ENCODE measurements at places on chromosomes 16 and 17.

DNA sequence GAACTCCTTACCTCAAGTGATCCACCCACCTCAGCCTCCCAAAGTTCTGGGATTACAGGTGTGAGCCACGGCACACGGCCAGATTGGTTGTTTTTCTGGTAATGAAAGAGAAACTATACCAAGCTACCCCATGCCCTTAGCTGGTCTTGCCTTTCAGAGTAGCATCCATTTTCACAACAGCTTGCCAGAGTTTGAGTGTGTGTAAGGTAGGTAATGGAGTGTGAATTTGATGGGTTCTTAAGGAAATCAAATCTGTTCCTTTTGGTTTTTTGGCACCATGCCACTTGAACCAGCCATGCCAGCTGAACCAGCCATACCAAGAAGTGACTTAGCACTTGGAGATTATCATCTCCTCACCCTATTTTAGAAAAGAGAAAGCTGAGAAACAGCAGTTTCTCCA is 5.1 kb downstream of the CALCOCO2 start:
- H3K27me3 ChIP-seq, result no peaks in the 10 kb centered on the region
- peaks cover 66% of the 10 kb centered on the region for H3K4me1 ChIP-seq
- peak overlapping the region; percentile 5 for H3K4me3 ChIP-seq
- no peak for DNase-seq
- peaks cover 15% of the 10 kb centered on the region for H3K36me3 ChIP-seq
- peak overlapping the region; percentile 62 for H3K27ac ChIP-seq

- peaks cover 36% of the 10 kb centered on the region for H3K4me1 ChIP-seq
- no peaks in the 10 kb centered on the region for H3K27me3 ChIP-seq
- H3K4me3 ChIP-seq, result peak overlapping the region; percentile 92
- peak; percentile 33 for DNase-seq
Observed at GRCh38 chr17:41917679-41918313, 955 bp downstream of the ACLY start.

DNA sequence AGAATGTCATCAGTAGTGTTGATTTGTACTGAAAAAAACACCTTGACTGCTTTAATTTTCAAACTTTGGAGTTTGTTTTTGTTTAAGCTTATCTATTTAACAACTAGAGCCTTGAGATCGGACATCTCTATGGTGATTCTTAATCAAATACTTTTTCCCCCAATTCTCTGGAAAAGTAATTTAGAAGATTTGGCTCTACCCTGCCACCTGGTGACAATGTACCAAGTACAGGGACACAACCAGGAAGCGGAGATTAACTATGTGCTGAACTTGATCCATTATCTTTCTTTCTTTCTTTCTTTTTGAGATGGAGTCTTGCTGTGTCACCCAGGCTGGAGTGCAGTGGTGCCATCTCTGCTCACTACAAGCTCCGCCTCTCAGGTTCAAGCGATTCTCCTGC is 30.8 kb downstream of the USP43 start:
- H3K36me3 ChIP-seq, result no peaks in the 10 kb centered on the region
- H3K27me3 ChIP-seq, result no peaks in the 10 kb centered on the region
- H3K27ac ChIP-seq, result no peak overlapping the region
- no peak for DNase-seq

GRCh38 chr17:70636517-70637133 is 467.3 kb downstream of the KCNJ2 start:
- DNase-seq, result no peak
- H3K4me3 ChIP-seq, result no peak overlapping the region
- H3K27me3 ChIP-seq, result no peaks in the 10 kb centered on the region
- H3K27ac ChIP-seq, result no peak overlapping the region
- H3K4me1 ChIP-seq, result no peaks in the 10 kb centered on the region

GRCh38 chr17:29722411-29723198 is 99.9 kb upstream of the CORO6 start:
- no peaks in the 10 kb centered on the region for H3K27me3 ChIP-seq
- peaks cover 79% of the 10 kb centered on the region for H3K4me1 ChIP-seq
- H3K27ac ChIP-seq, result peak overlapping the region; percentile 89
- peak overlapping the region; percentile 40 for H3K4me3 ChIP-seq
- H3K36me3 ChIP-seq, result peaks cover 11% of the 10 kb centered on the region
